ENCODE measurements at places on chromosomes 2 and 18. TPM values are rescaled to one million over a fixed set of nuclear protein-coding genes. Genes with fewer than 3 reads are reported as not detected.
A peak's percentile ranks its signal among the peaks of the same experiment; 100 is the strongest.

Gene COLEC11
- total RNA-seq, result 0.82 TPM

Gene CXCR2
- total RNA-seq, result not detected

Gene REG3G
- total RNA-seq, result not detected

Gene UGT1A8
- not detected for total RNA-seq

Gene KRCC1
- 11.5 TPM for total RNA-seq

DNA sequence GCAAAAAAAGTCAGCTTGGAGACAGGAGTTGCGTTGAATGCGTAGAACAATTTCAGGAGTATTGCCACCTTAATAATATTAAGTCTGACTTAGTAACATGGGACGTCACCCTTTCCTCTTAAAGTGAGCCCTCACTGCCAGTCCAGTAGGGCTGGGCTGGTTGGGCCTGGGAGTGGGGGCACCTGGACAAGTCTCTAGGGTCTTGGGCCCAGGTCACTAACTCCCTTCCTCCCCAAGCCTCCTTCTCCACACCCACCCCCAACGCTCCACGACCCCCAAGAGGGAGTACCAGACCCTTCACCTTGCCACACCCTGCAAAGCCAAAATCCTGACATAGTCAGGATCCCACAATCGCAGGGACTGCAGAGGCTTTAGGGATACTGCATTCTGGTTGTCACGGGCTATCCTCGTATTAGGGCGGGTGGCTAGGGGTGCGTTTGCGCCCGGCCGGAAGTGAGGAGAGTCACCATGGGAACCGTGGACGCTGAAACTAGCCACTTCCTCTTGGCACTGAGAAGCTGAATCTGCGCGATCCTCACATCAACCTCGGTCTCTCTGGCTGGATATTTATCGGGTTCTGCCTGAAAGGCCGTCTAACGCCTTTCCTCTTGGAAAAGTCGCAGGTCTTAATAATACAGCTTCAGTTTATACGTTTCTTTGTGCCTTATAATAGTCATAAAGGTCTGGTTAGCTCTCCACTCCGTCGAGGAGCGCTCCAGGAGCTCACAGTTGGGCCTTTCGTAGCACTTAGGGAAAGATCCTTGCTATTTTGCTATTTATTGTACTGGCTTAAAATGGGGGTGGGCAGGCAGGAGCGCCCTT is 10.3 kb upstream of the CXXC1 start:
- peak; percentile 80 for DNase-seq

DNA sequence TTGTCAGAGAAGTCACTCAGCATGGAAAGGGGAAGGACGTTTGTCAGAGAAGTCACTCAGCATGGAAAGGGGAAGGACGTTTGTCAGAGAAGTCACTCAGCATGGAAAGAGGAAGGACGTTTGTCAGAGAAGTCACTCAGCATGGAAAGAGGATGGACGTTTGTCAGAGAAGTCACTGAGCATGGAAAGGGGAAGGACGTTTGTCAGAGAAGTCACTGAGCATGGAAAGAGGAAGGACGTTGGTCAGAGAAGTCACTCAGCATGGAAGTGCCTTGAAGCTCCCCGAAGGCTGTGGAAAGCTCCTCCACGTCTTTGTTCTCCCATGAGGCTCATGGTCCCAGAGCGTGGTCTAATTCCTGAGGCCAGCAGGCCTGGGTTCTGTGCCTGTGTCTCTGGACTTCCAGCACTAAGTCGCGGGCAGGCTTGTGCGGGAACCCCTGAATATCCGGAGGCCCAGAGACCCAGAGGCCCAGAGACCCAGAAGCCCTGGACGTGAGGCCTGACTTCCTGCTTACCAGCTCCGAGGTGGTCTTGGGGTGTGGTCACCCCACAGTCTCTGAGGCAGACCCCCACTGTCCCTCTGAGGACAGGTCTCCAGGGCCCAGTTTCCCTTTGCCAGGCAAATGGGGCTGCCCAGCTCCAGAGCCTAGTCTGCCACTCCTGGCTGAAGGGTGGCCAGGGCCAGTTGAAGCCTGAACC is 70.4 kb upstream of the TWIST2 start:
- no peak for DNase-seq

GRCh38 chr2:40144022-40144421 is 307.9 kb downstream of the SLC8A1 start:
- no peak for DNase-seq

- no peak for DNase-seq
Measured at GRCh38 chr2:137020452-137021196, 255.3 kb downstream of the THSD7B start.

DNA sequence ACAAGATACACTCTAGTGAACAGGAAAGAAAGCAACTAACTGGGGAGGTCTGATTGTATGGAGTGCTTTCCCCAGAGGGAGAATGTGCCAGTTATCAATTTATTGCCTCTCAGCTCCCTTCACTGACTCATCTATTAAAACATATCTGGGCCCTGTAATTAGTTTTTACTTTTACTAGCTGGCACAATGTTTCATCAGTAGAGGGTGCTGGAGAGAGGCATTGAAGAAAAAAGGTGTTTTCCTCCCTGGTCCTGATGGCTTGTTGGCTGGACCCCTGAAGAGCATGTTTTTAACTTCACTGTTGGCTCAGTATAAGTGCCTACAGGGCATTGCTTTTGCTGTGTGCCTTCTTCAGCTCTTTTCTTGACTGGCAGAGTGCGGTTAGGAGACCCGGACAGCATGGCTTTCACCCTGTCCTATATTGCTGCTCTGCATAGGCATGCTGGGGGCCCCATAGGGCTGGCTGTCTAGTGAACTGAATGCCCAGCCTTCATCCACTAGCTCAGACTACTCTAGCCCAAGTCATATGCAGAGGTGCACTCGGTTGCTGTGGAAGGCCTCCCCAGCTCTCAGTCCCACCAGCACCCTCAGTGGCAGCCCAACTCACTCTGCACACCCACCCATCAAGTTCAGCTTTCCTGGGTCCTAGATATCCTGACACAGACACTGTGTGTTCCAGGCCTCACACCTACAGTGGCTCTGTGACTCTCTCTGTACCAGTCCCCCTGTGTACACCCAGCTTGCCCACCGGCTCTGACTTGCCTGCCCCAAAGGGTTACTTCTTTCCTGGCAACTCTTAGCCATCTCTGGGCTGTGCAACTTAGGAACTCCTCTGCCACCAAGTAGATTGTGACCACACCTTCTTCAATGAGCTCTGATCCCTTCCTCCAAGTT is 62.3 kb upstream of the ACYP2 start:
- no peak for DNase-seq

Measured in cerebellum (tissue), 4 donors.